ENCODE measurements at places on chromosomes 2 and 18.

- no peak for DNase-seq
Measured at GRCh38 chr18:79385708-79386341, 9.9 kb upstream of the NFATC1 start.

DNA sequence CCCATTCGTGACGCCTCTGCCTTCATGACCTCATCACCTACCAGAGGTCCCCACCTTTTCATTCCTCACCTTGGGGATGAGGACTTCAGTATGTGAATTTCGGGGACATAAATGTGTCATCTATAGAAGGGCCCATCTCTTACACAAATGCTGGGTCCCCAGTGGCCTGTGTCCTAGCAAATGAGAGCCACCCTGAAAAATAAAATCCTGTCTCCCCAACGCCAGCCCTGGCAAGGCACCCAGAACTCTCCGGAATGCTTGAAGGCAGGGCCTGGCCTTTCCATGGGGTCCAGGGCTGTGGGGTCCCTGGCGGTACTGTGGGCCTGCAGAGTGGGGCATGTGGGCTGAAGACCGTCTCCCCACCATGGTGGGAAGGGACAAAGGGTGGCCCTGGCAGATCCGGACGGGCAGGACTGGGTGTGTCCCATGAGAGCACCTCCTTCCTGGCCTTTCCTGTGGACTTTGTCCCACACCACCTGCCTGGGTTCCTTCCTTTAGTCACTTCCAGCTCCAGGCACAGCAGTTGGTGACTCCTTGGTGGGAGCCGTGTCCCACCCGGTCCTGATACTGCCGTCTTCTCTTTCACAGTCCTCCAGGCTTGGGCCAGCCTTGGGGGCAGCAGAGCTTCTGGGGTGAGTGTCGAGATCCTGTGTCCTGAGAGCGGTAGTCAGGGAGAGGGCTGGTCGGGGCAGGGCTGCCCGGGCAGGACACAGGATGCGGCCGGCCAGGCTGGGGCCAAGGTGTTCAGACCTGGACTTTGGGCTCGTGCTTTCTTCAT is 18.6 kb downstream of the CAPN10 start:
- peak; percentile 97 for DNase-seq

DNA sequence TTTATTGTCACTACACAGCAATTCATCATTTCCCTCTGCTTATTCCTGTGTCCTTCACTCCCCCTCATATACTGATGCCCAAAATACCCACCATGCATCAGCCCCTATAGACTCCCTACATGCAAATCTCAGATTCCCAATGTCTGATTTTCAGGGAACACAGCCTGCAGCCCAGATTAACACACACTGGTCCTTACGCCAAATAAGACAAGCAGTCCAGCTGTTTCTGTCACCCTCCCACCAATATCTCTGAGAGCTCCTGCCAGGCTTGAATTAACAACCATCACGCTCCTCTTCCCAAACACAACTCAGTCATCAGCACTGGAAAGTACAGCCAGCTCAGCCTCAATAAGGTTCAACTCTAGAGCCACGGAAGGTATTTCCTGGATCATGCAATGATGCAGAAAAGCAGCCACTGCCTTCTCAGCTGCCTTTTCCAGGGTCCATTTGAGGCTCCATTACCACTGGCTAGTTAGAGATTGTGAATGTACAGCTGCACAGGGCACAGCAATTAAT is 39.0 kb upstream of the SLC35F5 start:
- no peak for DNase-seq

DNA sequence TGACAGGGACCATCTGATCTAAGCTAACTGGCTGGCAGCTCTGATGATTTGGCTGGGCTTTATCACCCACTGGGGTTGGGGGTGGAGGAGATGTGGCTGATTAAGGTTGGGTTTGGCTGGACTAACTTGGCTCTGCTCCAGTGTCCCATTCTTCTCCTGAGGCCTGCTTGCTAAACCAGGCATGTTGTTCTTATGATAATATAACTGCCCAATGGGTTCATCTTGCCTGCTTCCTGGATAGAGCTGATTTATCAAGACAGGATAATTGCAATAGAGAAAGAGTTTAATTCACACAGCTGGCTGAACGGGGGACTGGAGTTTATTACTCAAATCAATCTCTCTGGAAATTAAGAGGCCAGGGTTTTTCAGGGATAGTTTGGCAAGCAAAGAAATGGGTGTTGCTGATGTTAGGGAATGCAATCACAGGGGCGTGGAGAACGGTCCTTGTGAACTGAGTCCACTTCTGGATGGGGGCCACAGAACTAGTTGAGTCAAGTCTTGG is 150.4 kb downstream of the PTH2R start:
- DNase-seq = no peak

DNA sequence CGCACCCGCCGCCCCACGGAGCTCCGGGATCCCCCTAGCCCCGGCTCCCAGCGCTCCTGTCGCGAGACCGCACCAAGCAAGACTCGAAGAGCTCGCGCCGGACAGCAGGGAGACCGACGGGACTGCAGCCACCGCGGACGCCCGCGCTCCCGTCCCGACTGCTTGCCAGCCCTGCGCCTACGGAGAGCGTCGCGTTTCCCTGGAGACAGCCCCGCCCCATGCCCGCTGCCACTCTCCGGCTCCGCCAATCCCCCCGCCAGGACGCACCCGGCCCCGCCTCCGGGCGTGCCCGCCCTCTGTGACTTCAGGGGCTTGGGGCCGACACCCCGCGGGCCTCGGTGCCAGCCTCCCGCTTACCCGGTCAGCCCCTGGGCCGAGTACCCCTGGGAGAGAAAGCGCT is at the start of gene ANKMY1:
Gene ANKMY1, minus strand, starts transcription at position 181 of the 400 bp plus-strand sequence. CDS start 653 bp downstream, outside the sequence.
- peak; percentile 69 for DNase-seq

DNA sequence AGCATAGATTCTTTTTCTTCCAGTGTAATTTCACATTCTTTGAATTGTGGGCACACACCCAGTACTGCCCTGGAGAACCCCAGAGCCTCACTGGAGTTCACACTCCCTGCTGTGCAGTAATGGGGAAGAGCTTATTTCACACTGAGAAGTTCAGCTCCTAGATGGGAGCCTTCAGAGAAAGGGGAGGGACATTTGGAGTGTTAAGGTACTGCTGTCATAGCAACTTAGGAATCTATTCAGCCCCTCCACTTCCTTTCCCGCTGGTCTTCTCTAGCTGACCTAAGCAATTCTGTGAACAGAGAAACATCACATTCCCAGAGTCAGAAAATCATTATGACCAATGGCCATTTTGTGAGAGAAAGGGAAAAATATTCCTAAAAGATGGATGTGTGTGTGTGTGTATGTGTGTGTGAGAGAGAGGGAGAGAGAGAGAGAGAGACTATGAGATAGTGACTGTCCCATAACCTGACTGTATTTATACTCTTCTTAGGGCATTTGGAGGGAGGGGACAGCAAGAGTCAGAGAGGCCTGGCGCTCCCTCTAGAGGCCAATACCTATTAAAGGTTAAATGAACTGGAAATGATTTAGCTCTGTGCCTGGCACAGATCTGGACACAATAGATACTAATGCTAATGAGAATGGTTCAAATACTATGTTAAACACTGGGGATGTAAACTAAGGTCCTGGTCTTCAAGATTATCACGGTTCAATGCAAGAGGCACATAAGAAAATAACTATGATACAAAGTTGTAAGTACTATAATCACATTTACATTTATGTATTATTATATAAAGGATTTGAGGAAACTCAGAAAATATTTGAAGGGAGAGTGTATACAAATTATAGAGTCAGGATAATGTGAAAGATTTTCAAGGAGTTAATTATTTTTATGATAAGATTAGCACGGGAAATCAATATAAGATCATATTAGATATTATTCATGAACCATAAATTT is 41.5 kb upstream of the RPE start:
- DNase-seq = peak; percentile 57

DNA sequence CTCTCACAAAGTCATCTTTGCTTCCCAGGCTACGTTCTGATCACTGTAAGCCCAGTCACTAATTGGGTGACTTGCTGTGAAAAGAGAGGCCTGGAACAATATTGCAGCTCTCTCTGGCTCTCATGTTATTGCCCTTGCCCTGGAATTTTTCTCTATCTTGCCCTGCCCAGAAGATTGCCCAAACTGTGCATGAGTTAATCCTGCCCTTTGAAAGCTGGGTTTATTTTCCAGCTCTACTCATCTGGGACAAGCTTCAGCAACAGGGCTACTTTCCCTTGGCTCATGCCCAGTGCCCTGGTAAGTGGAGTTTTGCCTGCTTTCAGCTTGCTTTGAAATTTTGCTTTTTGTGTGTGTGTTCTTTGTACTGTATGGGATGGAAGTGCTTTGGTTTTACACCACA is 6.9 kb upstream of the EHBP1 start:
- DNase-seq = peak; percentile 3

DNA sequence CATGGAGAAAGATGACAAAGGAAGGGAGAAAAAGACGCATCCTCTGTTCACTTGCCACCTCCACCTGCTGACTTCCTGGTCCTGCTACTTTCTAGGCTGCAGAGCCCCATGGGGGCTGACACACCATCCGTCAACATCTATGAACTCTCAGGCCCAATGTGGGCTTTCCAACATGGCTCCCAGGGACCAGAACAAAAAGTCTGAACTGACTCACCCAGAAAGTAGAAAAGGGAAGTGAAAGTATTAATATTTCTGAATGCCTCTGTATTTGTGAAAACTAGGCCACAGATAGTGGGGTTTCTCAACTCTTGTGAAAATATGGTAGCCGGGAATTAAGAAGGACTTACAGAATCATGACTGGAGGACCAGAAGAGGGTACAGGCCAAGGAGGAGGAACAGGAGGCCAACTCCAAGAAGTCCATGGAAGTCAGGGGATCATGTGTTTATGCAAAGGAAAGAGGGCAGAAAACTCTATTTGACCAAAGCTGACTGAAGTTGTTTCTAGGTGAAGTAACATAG is 123.1 kb upstream of the CAB39 start:
- no peak for DNase-seq

DNA sequence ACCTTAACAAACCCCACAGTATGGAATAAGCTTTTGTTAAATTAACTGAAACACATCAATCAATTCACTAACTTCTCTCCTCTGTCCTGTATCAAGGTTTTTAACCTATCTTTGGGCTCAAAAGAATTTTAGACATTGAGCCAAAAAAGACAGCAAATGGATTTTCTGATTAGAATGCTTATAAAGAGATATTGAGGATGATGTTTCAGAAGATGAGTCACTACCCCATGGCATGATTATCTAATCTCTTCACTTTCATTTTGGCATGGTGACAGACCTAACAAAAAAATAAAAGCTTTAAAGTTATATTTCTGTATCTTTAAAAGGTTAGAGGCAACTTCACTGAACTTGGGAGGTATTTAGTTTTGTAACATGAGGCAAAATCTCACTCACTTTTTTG is 55.5 kb downstream of the SGPP2 start:
- no peak for DNase-seq

GRCh38 chr2:61905372-61906185 is at the start of gene COMMD1:
COMMD1 (plus strand) TSS chr2:61905674; CDS start chr2:61905679, 5 bp downstream.
- DNase-seq = peak; percentile 81

DNA sequence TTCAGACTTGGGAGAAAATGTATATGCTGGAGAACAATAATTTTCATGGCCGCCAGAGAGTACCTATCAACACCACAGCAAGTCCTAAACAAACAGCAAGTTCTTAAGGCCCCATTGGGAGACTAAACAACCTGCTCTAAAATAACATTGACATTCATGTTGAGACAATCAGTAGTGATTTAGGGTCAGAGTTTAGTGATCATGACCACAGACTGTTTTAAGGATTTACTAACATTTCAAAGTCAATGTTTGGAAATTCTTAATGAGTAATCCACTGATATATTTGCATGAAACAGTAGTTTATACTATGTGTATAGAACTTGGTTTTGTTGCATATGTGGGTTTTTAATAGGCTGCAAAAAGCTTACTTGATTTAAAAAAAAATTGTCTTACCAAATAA is 34.7 kb downstream of the RASGRP3 start:
- no peak for DNase-seq

- no peak for DNase-seq
Measured at GRCh38 chr2:134694411-134694810, 24.4 kb downstream of the TMEM163 start.

DNA sequence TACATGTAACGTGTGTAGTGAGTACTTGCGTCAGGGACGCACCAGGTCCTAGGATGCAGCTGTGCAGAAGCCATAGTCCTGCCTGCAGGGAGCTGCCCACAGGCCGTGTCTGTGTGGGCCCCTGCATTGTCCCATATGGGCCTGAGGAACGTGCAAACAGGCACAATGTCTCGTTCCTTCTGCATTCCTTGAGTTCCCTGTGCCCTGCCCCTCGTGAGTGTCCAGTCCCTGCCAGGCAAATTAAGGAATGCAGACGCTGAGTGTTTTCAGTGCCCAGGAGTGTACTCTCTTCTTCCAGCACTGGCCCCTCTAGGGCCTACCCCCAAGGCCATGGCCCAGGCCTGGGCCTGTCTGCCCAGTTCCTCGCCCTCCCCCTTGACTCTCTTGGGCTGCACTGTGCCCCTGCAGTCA is 61.8 kb downstream of the FAM168B start:
- no peak for DNase-seq

GRCh38 chr2:240645801-240646175 is 20.5 kb downstream of the GPR35 start:
- no peak for DNase-seq

- DNase-seq = no peak
Measured at GRCh38 chr2:72682061-72682460, 143.8 kb downstream of the EXOC6B start.

DNA sequence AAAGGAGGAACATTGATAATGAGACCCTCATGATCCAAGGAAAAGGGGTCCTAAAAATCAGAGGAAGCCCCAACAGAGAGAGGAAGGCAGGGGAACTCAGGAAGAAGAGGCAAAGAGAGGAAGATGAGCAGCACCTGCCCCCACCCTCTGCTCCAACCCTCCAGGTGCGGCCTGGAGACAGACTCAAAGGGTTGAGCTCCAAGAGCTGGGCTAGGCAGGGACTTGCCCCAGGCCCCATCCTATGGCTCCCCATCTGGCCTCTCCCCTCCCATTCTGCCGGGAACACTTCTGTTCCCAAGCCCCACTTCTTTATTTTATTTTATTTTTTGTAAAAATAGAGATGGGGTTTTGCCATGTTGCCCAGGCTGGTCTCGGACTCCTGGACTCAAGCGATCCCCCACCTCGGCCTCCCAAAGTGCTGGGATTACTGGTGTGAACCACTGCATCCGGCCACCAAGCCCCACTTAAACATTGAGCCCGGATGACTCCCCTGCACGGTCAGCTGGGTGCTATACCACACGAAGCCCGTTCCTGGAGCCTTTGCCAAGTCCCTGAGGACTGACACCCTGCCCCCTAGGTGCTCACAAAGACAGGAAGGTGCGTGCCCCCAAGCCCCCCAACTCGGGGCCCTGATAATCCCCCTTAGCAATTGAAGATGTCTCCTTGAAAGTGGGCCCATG is 3.8 kb upstream of the GPR55 start:
- DNase-seq = no peak

DNA sequence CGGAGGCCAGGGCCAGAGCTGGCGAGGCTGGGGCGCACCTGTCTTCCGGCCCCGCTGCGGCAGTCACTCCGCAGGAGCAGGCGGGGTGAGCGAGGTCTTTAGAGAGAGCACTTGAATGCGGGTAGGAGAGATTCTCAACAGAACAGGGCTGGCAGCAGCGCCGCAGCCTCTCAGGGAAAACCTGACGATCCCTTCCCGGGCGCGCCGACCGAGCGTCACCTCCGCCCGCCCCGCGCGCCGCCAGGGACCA is 526 bp downstream of the PRKRA start:
- no peak for DNase-seq

- no peak for DNase-seq
Measured at GRCh38 chr18:13252686-13253410, 34.3 kb downstream of the LDLRAD4 start.
